ENCODE measurements at places on chromosomes 2 and 18. TPM values are rescaled to one million over a fixed set of nuclear protein-coding genes. Genes with fewer than 3 reads are reported as not detected.

Gene CEP192
- 33.6 TPM for total RNA-seq

Gene CIB4
- not detected for total RNA-seq

DNA sequence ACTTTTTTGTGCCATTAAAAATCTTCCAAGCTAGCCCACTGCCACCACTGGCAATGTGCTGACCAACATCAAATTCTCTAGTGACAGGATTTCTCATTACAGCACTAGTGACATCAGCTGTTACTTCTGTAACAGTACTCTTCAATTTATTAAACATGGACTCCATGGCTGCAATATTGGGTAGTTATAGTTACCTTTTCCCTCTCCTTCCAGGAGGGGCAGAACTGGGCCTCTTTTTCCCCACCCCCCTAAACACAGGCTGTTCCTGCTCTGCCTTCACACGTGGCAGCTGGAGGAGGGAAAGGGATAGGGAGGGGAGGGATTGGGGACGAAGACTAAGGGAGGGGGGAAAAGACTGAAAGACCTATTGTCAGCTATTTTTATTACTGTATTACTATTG lies 38.1 kb downstream of the TRAK2 start:
- H3K27ac ChIP-seq, result no peak overlapping the region
- H3K4me3 ChIP-seq, result no peak overlapping the region
- no peak for DNase-seq
- peaks cover 21% of the 10 kb centered on the region for H3K4me1 ChIP-seq

Gene VWA3B
- total RNA-seq, result not detected

Gene ACKR3
- total RNA-seq, result 6.6 TPM

Gene PRKCE
- 53.8 TPM for total RNA-seq

Gene LIMS2
- 5.3 TPM for total RNA-seq

Gene ST6GAL2
- total RNA-seq, result not detected

All from activated B cell treated with CpG ODN at 0.5 μM for 24 hours (primary cell).